ENCODE measurements at places on chromosomes 11 and 22. TPM values are rescaled to one million over a fixed set of nuclear protein-coding genes. Genes with fewer than 3 reads are reported as not detected.

The IFITM1 gene
- total RNA-seq = 106 TPM

The CFAP300 gene
- 3.2 TPM for total RNA-seq

The CCDC81 gene
- 4.2 TPM for total RNA-seq

The KCNJ4 gene
- 0.03 TPM for total RNA-seq

The BCO2 gene
- total RNA-seq = 1.4 TPM

The KRTAP5-9 gene
- total RNA-seq = not detected

The NXPE4 gene
- total RNA-seq = not detected

The SCGB1C1 gene
- not detected for total RNA-seq

The NAV2 gene
- 12.6 TPM for total RNA-seq

The NOX4 gene
- 0.85 TPM for total RNA-seq

The CRYBB2 gene
- not detected for total RNA-seq

The APBB1 gene
- 41.9 TPM for total RNA-seq

The SPDYC gene
- total RNA-seq = not detected

The MAML2 gene
- 20.9 TPM for total RNA-seq

The MAJIN gene
- not detected for total RNA-seq

The ELF5 gene
- total RNA-seq = not detected

The MIAT gene
- 0.72 TPM for total RNA-seq

The ADAMTS15 gene
- total RNA-seq = 94.9 TPM

The OR51B5 gene
- total RNA-seq = 0.13 TPM

The ALG12 gene
- 26.1 TPM for total RNA-seq

The TPBGL gene
- total RNA-seq = under 0.01 TPM

The TSSK2 gene
- total RNA-seq = not detected

The HBB gene
- not detected for total RNA-seq

The APOA5 gene
- total RNA-seq = not detected

The APOL4 gene
- 0.39 TPM for total RNA-seq

The TRPM5 gene
- total RNA-seq = not detected

The CHRM1 gene
- not detected for total RNA-seq

The SHANK3 gene
- total RNA-seq = 0.59 TPM

The UPK3A gene
- not detected for total RNA-seq

The MRGPRE gene
- 0.20 TPM for total RNA-seq

The TXNRD2 gene
- 19.2 TPM for total RNA-seq

The IGSF9B gene
- total RNA-seq = 2.2 TPM

The ZBTB16 gene
- total RNA-seq = under 0.01 TPM

The APOL5 gene
- total RNA-seq = 0.46 TPM

The OR52I1 gene
- total RNA-seq = not detected
